ENCODE measurements at places on chromosomes 7 and 10.

GRCh38 chr7:36048141-36048901 is 104.7 kb upstream of the EEPD1 start:
- no peak for DNase-seq

- no peak for DNase-seq
Measured at GRCh38 chr10:5557799-5558771, 33.3 kb downstream of the CALML3 start.

DNA sequence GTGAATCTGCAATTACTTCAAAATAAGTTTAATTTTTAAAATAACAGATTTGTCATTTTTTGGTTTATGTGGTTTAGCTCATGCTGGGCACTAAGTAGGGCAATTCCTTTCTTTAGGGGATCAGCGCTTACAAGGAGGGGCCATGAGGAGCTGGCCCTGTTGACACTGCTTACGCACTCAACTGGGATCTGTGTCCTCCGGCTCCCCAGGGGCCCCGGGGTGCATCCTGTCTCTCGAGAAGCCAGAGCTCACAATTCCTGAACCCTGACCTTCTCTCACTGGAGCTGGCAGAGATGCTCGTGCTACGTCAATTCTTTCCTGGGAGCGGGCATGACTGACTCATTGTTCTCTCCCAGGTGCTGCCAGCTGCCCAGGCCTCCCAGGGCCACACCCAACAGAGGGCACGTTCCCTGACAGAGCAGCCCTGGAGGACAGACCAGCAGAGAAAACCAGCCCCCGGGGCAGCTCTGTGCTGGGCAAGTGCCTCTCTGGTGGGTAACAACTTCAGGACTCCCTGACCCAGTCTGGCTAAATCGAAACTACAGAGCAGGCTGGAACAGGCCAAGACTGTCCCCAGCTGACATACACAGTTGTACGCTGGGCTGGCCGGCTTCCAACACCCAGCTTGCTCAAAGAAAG is 36.8 kb downstream of the CTBP2 start:
- DNase-seq, result no peak

DNA sequence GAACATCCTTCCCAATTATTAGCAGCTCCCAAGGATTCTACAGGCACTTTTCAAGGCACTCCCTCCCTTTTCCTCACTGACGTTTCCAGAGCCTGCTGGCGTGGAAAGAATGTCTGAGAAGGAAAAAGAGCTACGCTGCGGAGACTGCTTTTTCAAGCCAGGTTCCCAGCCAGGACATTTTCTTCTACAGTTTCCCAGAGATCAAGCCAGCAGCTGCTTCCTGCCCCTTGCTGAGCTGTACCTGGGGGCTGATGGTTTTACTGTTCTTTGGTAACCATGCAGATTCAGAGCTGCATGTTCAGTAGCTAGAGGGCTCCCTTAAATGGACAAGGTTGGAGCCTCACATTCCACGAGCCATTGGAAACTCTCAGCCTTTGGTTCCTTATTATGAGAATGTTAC is 133.4 kb downstream of the EVX1 start:
- no peak for DNase-seq

DNA sequence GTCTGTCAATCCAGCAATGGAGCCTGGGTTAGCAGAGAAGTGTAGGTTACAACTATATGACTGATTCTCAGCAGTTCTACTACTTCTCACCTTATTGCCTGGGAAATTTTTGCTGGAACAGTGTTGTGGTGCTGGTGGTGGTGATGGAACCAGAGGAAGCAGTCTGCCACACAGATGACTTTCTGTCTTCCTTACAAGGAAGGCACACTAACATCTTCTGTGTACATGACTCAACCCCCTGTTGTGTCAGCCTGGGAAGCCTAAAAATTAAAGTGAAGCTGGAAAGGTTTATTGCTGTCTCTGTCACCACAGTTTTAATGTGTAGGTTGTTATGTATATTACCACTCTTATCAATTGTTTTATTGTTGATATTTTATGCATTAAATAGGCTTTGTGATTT is 40.3 kb downstream of the ANKRD7 start:
- no peak for DNase-seq

DNA sequence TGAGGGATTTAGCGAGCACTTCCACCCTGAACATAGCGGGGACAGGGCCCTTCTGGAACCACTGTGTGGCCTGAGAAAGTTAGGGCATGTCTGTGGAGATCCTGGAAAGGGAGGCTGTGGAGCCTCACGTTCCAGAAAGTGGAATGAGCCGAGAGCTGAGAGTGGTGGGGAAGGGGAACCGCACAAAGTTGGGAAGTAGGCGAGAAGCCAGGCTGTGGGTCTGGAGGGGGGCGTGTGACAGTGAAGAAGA is 10.4 kb upstream of the PAX2 start:
- no peak for DNase-seq

DNA sequence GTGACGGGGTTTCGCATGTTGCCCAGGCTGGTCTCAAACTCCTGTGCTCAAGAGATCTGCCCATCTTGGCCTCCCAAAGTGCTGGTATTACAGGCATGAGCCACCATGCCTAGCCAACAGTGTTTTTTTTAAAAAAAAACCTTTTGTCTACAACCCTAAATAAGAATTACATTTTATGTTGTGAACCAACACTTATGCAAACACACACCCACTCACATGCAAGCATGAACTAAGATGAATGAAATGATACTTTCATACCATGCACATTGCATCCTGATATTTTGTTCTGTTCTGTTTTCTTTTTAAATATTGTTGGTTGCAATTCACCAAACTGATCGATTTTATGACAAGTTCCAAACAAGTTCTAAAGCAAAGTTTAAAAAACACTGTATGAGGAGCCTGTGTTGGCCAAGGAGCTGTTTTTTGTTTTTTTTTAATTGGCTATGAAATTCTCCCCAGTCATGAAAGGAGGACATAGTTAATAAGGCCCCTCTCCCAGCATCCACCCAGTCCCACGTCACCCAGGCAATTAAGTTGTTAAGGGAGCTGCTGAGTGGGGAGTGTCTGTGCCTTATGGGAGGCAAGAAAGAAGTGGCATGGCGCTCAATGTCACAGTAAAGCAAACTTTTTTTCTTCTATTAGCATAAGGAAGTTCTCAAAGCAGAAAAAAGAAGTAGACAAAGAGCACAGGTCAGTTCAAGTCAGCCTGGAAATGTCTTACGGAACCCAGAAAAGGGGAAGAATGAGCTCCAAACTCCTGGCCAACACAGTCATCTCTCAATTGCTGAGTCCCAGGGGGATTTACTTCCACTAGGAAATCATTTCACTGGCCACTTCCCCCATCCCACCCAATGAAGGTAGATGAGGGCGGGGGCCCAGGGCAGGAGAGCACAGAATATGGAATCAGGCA is 50.1 kb downstream of the NOD1 start:
- no peak for DNase-seq

DNA sequence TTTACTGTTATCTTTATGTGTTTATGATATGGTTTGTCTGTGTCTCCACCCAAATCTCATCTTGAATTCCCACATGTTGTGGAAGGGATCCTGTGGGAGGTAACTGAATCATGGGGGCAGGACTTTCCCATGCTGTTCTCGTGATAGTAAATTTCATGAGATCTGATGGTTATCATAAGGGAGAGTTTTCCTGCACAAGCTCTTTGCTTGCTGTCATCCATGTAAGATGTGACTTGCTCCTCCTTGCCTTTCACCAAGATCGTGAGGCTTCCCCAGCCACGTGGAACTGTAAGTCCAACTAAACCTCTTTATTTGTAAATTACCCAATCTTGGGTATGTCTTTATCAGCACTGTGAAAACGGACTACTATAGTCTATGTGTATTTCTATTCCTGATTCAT is 539.0 kb downstream of the ARL4A start:
- DNase-seq, result no peak

DNA sequence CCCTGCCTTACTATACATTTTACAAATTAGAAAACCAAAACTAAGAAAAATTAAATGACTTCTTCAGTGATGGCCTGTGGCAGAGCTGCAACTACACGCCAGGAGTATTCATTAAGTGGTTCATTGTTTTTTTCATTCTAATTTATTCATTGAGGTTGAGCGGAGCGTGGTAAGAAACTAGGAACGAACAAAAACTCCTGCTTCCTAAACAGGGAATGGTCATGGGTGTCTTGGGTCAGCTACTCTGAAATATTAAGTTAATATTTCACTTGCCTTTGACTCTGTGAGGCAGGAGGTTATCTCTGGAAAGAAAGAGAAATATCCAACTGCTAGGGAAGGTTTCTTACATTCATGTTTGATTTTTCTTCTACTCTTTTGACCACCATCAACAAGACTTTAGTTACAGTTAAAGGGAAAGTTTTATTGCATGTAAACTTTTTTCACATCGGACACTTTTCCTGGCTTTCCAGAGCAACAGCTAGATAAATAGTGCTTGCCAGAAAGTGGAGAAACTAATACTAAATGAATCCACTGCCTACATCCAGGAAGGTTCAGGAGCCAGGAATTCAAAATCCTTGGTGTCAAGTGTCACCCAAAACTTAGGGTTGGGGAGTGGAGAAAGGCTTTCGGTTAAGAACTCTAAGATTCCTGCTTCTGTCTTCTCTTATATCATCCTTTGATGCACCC is 896 bp upstream of the GNG11 start:
- no peak for DNase-seq

DNA sequence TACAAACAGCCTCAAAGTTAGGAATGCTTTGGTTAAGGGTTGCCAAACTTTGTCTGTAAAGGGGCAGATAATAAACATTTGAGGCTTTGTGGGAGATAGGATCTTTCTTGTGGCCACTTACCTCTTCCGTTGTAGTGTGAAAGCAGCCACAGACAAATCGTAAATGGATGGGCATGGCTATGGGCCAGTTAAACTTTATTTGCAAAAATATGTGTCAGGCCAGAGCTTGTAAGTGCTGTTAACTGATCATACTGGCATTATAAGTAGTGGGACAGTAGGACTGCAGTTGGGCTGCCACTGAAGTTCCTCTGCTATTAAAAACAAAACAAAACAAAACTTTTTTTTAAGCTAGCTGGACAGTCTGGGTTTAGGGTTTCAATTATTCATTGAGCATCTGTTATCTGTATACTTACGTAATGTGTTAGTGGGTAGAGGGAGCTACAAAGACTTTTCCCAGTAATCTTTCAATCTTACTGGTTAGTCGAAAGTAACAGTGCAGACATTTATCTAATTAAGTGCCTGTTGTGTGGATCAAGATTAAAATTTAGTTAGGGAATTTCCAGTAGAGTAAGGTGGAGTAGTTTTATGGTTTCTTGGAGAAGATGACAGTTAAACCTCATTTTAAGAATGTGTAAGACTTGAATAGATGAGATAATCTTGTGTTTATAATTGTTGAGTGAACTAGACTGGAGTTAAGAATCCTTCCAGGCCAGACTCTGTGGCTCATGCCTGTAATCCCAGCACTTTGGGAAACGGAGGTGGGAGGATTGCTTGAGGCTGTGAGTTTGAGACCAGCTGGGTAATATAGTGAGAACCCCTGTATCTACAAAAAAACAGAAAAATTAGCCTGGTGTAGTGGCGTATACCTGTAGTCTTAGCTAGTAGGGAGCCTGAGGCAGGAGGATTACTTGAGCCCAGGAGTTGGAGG is 100.1 kb downstream of the BTRC start:
- no peak for DNase-seq

DNA sequence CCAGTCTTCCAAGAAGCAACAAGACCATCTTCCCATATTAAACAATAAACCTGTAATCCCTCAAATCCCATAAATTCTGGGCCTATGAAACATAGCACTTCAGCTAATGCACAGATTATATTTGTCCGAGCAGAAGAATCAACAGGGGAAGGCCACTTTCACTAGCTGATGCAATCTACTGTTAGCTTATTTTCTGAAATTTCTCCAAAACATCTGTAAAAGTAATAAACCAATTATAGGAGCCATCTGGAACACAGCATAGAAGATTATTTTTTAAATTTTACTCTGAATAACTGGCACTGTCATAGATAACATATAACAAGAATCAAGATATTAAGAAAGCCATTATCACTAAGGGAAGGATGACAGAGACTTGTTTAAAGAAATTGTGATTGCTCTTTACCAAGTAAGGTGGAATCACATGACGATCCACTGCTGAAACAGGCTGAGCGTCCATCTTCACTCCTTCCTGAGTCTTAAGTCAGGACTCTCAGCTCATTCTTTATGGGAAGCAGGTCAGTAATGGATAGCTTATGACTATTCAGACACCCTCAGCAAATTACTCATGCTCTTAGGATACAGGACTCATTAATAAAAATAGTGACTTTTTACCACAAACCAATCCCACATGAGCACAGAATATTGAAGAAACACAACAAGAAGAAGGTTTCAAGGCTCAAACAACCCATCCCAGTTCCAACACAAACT is 719.5 kb downstream of the XPNPEP1 start:
- DNase-seq, result no peak

DNA sequence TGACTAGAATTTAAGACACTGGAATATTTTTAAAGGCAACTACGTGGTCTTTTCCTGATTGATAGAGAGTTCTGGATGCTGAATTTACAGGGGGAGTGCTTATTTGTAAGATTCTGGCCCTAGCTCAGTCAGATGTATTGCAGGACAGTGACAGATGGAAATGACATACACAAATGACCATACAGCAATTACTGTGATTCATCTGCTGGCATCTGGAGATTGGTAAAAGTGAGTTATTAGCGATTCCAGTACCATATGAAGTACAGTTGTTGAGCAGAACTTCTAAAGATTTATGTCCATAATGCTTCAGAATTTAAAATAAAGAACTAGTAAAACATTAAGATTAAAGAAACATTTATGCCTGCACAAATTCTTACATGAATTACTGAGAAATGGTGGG is 243.2 kb downstream of the CRPPA start:
- DNase-seq, result no peak

- no peak for DNase-seq
Measured at GRCh38 chr7:87287738-87288341, 57.6 kb upstream of the CROT start.

GRCh38 chr10:11018432-11018841 is 765 bp downstream of the CELF2 start:
- no peak for DNase-seq

GRCh38 chr10:16155834-16156233 is 281.0 kb upstream of the PTER start:
- no peak for DNase-seq
